T-cell (primary cell): ENCODE measurements at places on chromosomes 2 and 18. TPM values are rescaled to one million over a fixed set of nuclear protein-coding genes. Genes with fewer than 3 reads are reported as not detected.

Gene PER2
- total RNA-seq = 24.5 TPM

Gene RAX
- total RNA-seq = not detected

Gene SLC40A1
- 20.7 TPM for total RNA-seq

Gene NEU2
- not detected for total RNA-seq

Gene MOGAT1
- total RNA-seq = not detected

Gene C2orf72
- not detected for total RNA-seq

DNA sequence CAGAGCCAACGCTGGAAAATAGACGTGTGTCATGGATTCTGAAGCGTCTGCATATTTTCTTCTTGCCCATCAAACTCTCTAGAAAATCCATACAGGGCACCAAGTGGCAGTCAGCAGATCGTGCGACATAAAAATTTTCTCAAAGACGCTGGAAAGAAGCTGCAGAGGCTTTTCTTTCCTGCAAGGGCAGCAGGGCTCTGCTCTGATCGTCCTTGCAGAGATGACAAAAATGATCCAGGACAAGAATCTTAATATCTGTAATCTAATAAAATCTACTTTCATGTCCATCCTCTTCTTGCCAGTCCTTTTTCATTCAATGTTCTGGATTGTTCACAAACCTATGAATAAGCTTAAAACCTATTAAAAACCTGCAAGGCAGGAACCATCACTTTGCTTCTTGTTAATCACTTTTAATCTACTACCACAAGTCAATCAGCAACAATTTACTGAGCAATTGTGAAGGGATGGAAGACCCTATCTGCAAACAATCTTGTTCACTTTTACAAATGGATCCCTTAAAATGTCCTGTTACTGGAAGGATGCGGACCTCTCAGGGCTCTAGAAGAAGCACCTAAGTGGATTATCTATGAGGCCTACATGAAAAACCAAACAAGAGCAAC, 93.6 kb downstream of the MREG start:
- no peak for DNase-seq

- no peak for DNase-seq
Measured at GRCh38 chr2:163884416-163884815, 148.6 kb upstream of the FIGN start.

GRCh38 chr2:105912081-105912480, 167.4 kb downstream of the NCK2 start:
- DNase-seq = no peak

GRCh38 chr2:201466050-201466675, 14.6 kb downstream of the STRADB start:
- DNase-seq = no peak

- no peak for DNase-seq
Measured at GRCh38 chr2:120887320-120887697, 151.6 kb downstream of the GLI2 start.

GRCh38 chr2:56940054-56940453, 756.3 kb downstream of the CCDC85A start:
- DNase-seq = no peak

DNA sequence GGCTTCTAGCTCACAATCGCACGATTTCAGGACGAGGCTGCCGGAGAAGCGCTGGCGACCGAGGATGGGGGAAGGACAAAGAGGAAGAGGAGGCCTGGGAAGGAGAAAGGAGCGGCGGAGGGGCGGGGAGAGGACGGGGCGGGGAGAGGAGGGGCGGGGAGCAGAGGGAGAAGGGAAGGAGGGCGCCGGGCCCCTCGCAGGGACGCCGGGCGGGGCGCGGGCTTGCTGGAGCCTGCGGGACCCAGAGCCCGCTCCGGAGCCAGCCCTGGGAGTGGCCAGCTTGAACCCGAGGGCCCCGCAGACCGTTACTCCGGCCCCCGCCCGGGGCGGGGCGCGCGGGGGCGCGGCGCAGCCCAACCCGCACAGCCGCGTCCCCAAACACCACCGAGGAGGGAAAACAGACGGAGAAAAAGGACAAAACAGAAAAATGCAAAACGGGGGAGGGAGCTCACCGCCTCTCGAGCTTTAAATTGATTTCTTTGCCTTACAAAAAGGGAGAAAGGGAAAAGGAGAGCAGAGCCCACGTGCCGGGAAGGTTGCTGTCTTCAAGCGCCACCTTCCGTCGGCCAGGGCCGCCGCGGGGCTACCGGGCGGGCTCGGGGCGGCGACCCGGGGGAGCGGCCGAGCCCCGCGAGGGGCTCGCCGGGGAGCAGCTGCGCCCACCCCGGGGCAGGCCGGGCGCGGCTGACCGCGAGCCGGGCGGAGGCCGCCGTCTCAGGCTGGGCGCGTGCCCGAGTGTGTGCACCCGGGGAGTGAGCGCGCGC, 781 bp upstream of the SOX11 start:
- no peak for DNase-seq

DNA sequence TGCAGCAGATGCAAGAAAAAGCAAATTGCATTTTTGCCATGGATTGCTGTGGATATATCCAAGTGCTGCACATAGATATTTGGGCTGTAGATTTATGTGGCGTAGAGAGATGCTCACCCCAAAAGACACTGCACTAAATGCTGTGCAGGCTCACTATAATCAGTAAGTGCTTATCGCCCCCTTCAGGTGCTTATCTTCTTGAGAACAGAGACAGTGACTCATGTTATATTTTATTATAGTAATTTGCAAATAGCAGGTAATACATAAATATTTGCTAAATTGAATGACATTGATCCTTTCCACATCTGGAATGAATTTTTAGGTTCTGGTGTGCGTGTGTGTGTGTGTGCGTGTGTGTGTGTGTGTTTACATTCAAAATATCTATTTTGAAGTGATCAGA, 36.8 kb upstream of the PLEKHM3 start:
- no peak for DNase-seq

GRCh38 chr18:63869374-63869773, 18.1 kb upstream of the SERPINB2 start:
- DNase-seq = no peak

DNA sequence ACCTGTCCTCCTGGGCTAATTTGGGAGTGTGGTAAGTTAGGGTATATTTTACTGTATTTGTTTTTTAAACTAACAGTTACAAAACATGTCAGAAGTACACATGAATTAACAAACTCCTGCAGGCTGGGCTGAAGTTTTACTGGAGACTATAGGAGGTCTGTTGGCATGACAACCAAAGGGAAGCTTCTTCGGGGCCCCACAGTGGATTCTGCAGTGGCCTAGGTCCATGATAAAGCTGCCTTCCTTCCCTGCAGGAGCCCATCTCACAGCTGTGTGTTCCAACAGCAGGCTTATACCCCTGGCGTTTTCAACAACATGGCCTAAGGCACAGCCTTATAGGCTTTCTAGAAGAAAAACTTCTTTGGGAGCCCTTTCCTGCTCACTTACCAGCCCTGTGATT, 128.0 kb upstream of the SETBP1 start:
- DNase-seq = no peak

GRCh38 chr2:214481204-214481603, 70.3 kb downstream of the VWC2L start:
- no peak for DNase-seq

- no peak for DNase-seq
Measured at GRCh38 chr2:134936691-134937090, 18.1 kb downstream of the CCNT2 start.

DNA sequence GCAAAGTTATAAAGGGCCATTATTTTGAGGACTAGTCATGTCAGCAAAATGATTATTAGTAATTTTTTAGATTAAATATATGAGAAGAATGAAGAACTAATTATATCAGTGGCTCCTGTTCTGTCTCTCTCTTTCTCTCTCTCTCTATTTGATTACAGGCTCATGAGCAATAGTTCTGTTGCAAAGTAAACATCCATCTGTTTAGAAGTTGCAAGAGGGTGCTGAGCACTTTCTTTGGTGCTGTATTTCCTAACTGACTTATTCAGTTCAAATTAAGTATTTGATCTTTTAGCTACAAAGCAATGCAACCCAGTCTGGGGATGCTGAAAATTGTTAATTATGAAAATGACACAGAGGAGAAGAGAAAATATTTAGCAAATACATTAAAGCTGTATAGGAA, 408.1 kb upstream of the UBE2E3 start:
- DNase-seq = no peak

DNA sequence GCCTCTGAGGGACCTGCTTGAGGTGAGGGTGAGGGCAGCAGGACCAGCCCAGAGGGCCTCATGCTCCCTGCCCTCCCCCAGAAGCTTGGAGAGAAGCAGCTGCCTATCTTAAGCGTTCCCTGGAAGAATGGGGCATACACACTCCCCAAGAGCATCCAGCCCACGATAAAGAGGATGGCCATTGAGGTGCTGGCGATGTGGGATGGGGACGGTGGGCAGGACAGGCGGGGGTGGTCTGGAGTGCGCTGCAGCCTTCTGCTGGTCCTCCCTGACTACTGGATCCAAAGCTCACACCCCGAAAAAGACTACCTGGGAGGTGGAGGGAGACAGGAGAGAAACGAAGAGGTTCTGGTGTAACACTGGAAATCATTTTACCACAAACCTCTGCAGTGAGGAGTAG, 45.6 kb downstream of the LMAN2L start:
- no peak for DNase-seq

DNA sequence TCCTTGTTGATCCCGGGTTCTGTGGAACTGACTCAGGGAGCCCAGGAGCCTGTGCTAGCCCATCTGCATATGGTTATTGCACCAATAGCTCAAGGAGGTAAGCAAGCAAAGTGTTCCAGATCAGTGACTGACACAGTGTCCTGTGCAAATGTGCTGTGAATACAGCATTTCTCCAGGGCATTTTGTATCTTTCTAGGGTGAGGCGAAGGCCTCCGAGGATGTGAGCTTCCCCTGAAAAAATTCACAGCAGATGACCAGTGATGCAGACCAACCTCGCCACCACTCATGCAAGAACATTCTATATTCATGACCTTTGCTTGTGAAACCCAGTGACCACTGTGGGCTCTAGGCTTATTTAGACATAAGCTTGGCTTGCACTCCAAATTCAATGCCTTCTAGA, 15.2 kb upstream of the NT5DC4 start:
- DNase-seq = no peak

DNA sequence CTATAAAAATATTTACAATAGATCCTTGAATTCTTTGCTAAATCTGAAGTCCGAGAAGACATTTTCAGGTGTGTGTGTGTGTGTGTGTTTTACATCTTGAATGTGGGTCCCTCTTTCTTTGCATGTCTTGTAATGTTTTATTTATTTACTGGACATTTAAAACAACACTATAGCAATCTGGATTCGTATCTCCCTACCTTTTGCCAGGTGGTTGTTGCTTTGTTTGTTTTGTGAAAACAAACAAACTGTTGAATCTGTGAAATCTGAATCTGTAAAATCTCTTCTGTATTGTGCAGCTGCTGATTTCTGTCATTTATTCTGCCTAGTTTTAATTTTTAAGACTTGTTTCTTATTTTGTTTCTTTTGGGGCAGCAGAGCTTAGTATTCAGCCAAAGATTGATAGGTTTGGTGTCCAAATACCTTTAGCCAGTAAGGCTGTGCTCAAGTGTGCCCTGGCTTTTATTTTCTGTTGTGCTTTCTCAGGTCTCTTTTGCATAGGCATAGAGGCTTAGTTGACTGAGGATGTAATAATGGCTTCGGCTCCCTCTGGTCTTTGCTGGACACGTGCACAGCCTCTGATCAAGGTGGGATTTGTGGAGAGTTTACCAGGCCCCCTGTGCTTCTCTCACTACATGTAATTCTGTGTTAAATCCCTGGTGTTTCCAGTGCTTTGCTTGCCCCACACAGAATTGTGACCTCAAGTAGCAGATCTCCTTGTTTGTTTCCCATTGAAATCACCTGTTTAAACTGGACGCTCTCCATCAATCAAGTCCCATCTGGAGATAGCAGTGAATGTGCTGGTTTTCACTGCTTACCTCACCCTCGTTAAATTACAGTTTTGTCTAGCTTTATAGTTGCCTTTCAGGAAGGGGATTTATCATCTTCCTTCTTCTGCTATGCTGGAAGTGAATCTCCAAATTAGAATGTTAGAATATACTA, 71.1 kb downstream of the BIRC6 start:
- no peak for DNase-seq

DNA sequence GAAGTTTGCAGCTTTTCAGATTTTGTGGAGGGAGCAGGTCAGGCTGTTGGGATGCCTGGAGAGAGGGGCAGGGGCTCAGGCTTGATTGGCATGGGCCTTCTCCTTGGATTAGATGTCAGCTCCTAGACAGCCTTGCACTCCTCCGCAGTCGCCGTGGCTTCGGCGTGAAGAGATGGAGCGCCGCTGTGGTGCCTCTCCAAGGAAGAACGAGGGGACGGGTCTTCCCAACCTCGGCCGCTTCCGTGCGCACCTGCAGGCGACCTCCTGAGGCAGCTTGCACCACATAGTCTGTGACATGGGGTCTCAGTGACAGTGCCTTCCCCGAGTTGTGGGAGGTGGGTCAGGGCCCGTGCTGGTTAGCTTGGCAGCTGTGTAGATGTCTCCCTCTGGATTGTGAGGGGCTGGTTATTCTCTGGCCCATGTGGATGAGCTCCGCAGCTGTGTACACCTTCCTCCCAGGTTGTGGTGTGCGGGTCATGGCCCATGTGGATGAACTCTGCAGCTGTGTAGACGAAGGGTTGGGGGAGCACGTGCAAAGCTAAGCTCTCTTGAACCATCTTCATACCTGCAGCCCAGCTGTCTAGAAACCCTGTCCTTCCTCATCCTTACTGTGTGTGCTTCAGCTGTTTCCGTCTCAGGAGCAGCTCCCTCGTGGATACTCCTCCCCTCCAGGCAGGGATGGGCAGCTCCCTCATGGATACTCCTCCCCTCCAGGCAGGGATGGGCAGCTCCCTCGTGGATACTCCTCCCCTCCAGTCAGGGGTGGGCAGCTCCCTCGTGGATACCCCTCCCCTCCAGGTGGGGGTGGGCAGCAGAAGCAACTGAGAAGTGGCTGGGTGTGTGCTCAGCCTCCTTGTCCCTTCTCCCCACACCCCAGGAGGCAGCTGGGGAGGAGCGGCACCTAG, 170.3 kb downstream of the LDLRAD4 start:
- no peak for DNase-seq

DNA sequence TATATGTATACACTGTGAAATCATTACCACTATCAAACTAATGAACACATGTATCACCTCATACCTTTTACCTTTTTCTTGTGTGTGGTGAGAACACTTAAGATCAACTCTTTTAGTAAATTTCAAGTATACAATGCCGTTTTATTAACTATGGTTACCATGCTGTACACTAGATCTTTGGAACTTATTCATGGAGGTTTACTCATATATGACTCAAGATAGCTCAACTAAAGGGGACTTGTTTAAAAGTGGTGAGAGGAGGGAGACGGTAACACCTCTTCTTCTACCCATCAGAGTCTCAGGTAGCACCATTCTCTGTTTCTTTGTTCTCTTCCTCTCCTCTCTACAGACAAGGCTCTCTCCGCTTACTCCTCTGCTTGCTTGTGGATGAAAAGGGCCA, 36.1 kb upstream of the TMEM178A start:
- DNase-seq = no peak

- DNase-seq = no peak
Measured at GRCh38 chr2:157837851-157838441, 38.2 kb downstream of the ACVR1 start.

DNA sequence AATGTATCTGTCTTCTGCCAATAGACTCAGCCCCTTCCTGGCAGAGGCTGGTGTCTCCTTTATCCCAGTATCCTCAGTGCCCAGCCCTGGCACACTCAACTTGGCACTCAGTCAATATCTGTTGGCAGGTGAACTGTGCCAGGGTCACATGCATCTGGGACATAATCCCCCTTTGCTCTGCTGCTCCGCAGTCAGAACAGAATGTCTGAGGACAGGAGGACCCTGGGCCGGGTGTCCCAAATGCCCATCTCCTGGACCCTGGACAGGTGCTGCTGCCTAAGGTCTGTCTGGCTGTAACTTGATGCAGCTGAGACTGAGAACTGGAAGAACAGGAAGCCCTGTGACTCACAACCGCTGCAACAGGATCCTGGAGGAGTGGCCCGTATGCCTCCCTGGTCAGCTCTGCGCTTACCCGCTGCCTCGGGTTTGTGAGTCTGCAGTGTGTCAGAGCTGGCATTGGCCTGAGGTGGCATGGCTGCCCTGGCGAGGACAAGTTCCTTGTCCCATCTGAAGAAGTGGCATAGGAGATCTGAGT, 11.4 kb downstream of the HK2 start:
- no peak for DNase-seq
